ENCODE measurements at places on chromosomes 7 and 10.

DNA sequence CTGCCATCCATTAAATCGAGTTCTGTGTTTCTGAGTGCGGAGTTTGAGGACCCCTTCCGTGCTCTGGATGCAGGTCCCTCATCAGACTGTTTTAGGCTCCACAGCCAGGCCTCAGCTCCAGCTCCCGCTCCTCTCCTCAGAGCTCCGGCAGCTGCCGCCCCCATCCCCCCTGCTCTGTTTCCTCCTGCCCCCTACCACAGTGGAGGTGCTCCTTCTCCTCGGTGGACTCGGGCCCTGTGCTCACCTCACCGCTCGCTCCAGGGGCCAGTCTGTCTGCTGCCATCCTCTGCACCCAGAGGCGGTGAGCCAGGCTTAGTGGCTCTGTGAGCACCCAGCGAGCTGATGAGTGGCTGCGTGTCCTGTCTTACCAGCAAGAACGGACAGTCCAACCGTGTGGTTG is 21.4 kb upstream of the PRKAR1B start:
- no peak for DNase-seq

- no peak for DNase-seq
Measured at GRCh38 chr10:128863823-128864405, 603.1 kb upstream of the MGMT start.

DNA sequence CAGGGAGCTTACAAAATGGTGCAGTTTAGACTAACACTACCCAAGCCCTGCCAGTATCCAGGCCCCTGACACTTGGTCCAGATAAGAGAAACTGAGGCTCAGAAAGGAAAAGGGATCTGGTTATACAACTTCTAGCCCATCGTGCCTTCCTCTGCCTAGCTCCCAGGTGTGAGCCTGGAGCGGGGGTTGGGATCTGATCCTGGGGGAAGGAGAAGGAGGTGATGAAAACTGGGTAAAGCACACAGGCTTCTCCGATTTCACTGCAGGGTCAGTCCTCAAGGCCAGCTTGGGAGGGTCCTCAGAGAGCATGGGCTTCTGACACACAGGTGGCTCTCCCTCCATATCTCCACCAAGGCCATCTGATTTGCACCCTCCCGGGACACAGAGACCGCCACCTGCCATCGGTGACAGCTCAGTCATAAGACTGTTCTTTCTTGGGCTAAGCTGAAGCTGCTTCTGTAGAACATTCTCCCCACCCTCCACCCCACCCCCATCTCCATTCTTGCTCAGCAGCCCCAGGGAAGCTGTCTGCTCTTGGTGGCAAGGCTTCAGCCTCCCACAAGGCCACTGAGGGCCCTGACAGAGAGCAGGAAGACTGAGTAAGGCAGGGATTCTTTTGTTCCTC is 16.4 kb downstream of the SRRM3 start:
- DNase-seq = no peak

GRCh38 chr10:51224671-51225161 is 150.4 kb downstream of the PRKG1 start:
- DNase-seq = peak; percentile 78

DNA sequence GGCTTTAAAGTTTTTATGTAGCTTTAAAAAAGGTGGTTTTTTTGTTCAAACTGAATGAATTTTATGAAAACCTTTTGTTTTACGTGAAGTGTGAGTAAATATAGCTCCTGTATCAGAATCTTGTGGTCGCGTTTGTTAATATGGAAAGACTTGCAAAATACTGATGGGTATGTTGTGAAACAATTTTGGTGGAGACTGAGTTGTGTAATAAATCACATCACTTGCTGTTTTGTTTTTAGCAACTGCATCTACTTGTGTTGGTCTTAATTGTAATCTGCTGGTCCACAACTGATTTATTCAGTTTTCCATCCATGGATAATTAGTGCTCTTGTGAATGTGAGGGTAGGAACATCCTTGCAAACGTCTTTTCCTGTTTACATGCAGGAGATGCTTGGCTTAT is 10.5 kb downstream of the PLXDC2 start:
- no peak for DNase-seq

- DNase-seq = no peak
Measured at GRCh38 chr7:36190447-36191291, 37.6 kb downstream of the EEPD1 start.

Measured in GM04504 (cell line).